ENCODE measurements at places on chromosomes 4 and X. TPM values are rescaled to one million over a fixed set of nuclear protein-coding genes. Genes with fewer than 3 reads are reported as not detected.

DNA sequence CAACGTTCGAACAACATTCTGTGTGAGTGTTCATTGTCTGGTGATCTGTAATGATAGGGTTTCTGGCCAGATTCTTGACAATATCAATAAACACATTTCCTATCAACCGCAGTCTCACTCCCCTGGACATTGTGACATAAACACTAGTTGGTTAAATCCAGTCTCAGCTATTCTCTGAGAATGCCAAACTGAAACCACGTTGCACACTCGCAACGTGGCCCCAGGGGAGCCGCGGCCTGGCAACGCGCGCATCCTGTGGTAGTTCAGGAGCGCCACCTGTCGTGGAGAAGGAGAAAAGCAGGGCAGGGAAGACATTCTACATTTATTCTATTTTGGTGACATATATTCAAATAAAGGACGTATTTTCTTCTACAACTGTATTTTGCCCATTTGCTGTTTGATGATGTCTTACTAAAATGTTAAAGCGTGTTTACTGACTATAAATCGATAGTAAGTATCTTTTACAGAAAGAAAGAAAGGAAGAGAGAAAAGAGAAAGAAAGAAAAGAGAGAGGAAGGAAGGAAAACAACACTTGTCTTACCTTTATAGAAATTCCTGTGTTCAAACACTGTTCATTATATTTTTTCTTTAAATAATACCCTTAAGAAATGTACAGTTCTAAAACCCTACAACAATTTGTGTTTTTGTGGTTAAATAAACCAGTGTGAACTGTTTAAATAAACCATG, 738.3 kb upstream of the FRG1 start:
- H3K27ac ChIP-seq, result no peak overlapping the region
- peaks cover 6% of the 10 kb centered on the region for H3K4me1 ChIP-seq
- H3K4me3 ChIP-seq, result peak overlapping the region; percentile 70
- no peaks in the 10 kb centered on the region for H3K36me3 ChIP-seq
- peak; percentile 23 for DNase-seq

- no peak for DNase-seq
- H3K4me3 ChIP-seq, result no peak overlapping the region
- H3K27ac ChIP-seq, result no peak overlapping the region
- no peaks in the 10 kb centered on the region for H3K27me3 ChIP-seq
- peaks cover 14% of the 10 kb centered on the region for H3K4me1 ChIP-seq
These were observed 44.2 kb downstream of the EVC start for GRCh38 chr4:5755161-5755560.

DNA sequence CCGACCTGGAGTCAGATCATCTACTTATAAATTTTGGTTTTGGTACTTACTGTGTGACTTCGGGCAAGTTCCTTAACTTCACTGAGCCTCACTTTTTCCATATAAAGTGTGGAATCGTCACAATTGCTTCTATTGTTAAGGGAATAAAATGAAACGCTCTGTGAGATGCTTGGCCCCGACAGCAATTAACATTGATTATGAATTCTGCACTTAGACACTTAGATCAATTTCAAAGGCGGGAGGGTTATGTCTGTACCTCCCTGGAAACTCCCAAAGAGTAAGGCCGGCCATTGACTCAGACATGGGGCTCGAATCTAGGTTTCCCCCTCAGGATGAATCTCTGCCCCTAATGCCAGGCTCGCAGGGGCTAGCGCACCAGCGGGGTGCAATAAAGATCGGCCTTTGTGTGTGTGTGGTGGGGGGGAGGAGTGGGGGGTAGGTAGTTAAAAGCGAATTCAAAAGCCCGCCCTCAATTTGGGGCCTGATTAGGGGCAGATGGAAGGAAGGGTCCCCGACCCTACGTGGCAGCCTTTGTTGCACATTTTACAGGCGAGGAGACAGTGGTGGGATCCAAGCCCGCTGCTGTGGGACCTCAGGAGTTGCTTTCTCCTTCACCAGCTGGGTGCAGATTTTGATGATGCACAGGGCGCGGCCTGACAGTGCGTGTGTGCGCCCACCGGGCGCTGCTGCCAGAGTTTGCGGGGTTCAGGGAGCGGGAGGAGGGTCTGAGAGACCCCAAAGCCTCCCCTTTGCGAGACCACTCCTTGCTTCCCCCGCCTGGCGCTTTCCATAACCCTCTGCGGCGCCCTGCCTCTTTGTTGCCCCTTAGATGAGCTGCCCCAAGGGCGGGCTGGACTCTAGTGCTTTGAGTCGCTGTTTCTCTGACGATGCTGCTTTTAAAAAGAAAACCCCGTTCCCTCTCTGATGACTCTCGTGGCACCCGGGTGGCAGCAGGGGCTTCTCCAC, 9.6 kb downstream of the MSX1 start:
- no peak for DNase-seq
- H3K27ac ChIP-seq, result no peak overlapping the region
- H3K4me1 ChIP-seq, result peaks cover 43% of the 10 kb centered on the region
- no peaks in the 10 kb centered on the region for H3K36me3 ChIP-seq
- H3K27me3 ChIP-seq, result peaks cover 28% of the 10 kb centered on the region

DNA sequence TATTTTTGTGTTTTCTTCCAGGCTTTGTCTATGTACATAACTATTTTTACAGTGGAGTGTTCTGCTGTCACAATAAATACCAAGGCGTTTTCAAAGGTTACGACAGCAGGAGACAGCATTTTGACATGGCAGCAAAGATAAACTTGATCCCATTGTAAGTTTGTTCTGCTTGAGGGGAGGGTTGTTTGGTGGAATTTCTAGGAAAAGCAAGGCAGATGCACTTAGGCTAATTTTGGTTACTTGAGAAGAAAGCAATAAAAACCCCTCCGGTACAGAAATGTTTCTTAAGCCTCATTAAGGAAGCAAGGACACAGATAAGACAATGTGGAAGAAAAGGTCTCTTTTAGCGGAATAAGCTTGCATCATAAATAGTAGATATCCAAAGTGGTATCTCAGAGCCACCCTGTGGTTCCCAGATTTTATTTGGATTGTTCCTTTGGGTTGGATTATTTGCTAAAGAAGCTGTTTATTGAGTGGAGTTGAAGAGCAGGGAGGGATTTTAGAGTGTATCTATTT, 54.3 kb downstream of the CLCN5 start:
- no peak overlapping the region for H3K27ac ChIP-seq
- no peaks in the 10 kb centered on the region for H3K36me3 ChIP-seq
- H3K4me3 ChIP-seq, result no peak overlapping the region
- H3K4me1 ChIP-seq, result no peaks in the 10 kb centered on the region
- DNase-seq, result no peak
- peaks cover 7% of the 10 kb centered on the region for H3K27me3 ChIP-seq

- peak overlapping the region; percentile 89 for H3K4me3 ChIP-seq
- H3K4me1 ChIP-seq, result peaks cover 71% of the 10 kb centered on the region
- no peaks in the 10 kb centered on the region for H3K27me3 ChIP-seq
- H3K36me3 ChIP-seq, result peaks cover 3% of the 10 kb centered on the region
- peak overlapping the region; percentile 99 for H3K27ac ChIP-seq
These were observed 17.2 kb downstream of the GPR174 start for GRCh38 chrX:79161655-79162054.

GRCh38 chr4:73917081-73917501, 47.9 kb downstream of the CXCL1 start:
- H3K27me3 ChIP-seq, result no peaks in the 10 kb centered on the region
- H3K4me3 ChIP-seq, result no peak overlapping the region
- H3K4me1 ChIP-seq, result no peaks in the 10 kb centered on the region
- DNase-seq, result no peak
- no peak overlapping the region for H3K27ac ChIP-seq

DNA sequence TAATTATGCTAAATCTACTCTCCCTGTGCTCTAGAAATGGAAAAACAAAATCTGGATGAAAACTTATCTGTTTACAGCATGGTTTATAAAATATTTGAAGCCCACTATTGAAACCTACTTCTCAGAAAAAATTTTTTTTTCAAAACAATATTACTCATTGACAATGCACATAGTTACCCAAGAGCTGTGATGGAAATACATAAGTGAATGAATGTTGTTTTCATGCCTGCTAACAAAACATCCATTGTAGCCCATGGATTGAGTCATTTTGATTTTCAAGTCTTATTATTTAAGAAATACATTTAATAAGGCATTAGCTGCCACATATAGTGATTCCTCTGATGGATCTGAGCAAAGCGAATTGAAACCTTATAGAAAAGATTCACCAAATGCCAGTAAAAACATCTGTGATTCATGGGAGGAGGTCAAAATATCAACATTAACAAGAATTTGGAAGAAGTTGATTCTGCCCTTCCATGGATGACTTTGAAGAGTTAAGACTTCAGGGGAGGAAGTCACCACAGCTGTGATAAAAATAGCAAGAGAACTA, 144.7 kb upstream of the HHIP start:
- H3K4me1 ChIP-seq, result peaks cover 18% of the 10 kb centered on the region
- no peak overlapping the region for H3K4me3 ChIP-seq
- no peak overlapping the region for H3K27ac ChIP-seq
- DNase-seq, result no peak
- H3K36me3 ChIP-seq, result no peaks in the 10 kb centered on the region
- peaks cover under 1% of the 10 kb centered on the region for H3K27me3 ChIP-seq

- H3K27ac ChIP-seq, result no peak overlapping the region
- no peaks in the 10 kb centered on the region for H3K27me3 ChIP-seq
- DNase-seq, result no peak
- H3K4me1 ChIP-seq, result peaks cover 39% of the 10 kb centered on the region
These were observed 26.2 kb downstream of the TSPAN5 start for GRCh38 chr4:98632258-98632657.

GRCh38 chrX:12970691-12971202, 4.2 kb upstream of the TMSB4X start:
- peak overlapping the region; percentile 99 for H3K27ac ChIP-seq
- H3K4me1 ChIP-seq, result peaks cover 56% of the 10 kb centered on the region
- DNase-seq, result peak; percentile 53
- H3K36me3 ChIP-seq, result peaks cover 3% of the 10 kb centered on the region
- peak overlapping the region; percentile 99 for H3K4me3 ChIP-seq

- H3K27me3 ChIP-seq, result no peaks in the 10 kb centered on the region
- H3K4me3 ChIP-seq, result no peak overlapping the region
These were observed 34.8 kb downstream of the KLHL5 start for GRCh38 chr4:39096847-39097246.

- H3K27ac ChIP-seq, result no peak overlapping the region
- no peaks in the 10 kb centered on the region for H3K36me3 ChIP-seq
- no peaks in the 10 kb centered on the region for H3K27me3 ChIP-seq
- no peaks in the 10 kb centered on the region for H3K4me1 ChIP-seq
- H3K4me3 ChIP-seq, result no peak overlapping the region
These were observed 87.3 kb upstream of the ANXA3 start for GRCh38 chr4:78464265-78464664.

- peaks cover 21% of the 10 kb centered on the region for H3K4me1 ChIP-seq
- H3K27me3 ChIP-seq, result peaks cover 11% of the 10 kb centered on the region
- H3K4me3 ChIP-seq, result peak overlapping the region; percentile 87
- no peak overlapping the region for H3K27ac ChIP-seq
- no peak for DNase-seq
These were observed 1.9 kb downstream of the EFNB1 start for GRCh38 chrX:68830419-68831404.

GRCh38 chrX:15245896-15246295, 24.0 kb downstream of the ASB9 start:
- no peak overlapping the region for H3K4me3 ChIP-seq
- peaks cover 20% of the 10 kb centered on the region for H3K4me1 ChIP-seq
- no peaks in the 10 kb centered on the region for H3K36me3 ChIP-seq
- no peak overlapping the region for H3K27ac ChIP-seq
- H3K27me3 ChIP-seq, result peaks cover 11% of the 10 kb centered on the region

DNA sequence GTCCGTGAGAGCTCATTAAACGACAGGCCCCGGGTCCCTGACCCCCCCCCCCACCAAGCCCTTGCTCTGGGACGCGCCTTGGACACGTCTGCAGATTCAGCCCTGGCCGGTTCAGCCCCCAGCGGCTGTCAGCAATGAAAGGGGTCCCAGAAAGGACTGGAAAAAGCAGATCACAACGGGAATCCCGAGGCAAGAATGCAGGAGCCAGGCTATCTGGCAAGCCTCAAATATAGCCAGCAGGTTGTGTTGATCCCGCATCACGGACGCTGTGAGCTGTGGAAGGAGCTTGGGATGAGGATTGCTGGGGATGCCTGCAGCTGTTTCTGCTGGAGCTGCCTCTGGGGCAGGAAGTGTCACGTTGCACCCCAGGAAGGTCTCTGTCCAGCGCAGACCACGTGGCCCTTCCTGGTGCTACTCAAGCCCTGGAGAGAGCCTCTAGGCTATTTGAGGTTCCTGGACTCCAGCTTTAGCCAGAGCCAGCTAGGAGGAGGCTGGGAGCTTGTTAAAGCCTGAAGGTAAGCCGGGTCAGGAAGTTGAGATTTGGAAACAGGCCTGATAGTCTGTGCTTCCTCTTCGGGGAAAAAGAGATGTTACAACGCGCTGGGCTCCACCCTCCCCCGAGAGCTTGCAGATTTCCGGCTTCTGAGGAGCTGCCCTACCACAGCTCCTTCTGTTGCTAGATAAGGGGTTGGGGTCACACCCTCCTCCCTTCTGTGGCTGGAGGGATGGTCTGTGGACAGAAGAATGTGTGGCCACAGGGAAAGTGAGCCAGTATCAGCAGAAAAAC, 19.3 kb upstream of the CSF2RA start:
- H3K27me3 ChIP-seq, result no peaks in the 10 kb centered on the region
- DNase-seq, result peak; percentile 54
- H3K27ac ChIP-seq, result peak overlapping the region; percentile 77
- peaks cover 1% of the 10 kb centered on the region for H3K36me3 ChIP-seq
- peak overlapping the region; percentile 44 for H3K4me3 ChIP-seq

- no peaks in the 10 kb centered on the region for H3K27me3 ChIP-seq
- H3K4me3 ChIP-seq, result no peak overlapping the region
- H3K27ac ChIP-seq, result no peak overlapping the region
These were observed 633 bp upstream of the TRIML2 start for GRCh38 chr4:188110036-188110435.

WAS gene
- 81.4 TPM for total RNA-seq

IRS4 gene
- not detected for total RNA-seq

BMP3 gene
- total RNA-seq, result not detected

ADH6 gene
- not detected for total RNA-seq

MAOA gene
- 13.2 TPM for total RNA-seq

FATE1 gene
- total RNA-seq, result not detected

RTL3 gene
- total RNA-seq, result not detected

FGFBP2 gene
- total RNA-seq, result 11.6 TPM

RHOXF2B gene
- total RNA-seq, result not detected

Measured in activated T-cell treated with anti-CD3 and anti-CD28 coated beads, Interleukin-2, amount 50 U/mL, for 72 hours (primary cell).